ENCODE measurements at places on chromosomes 13 and 19.
A peak's percentile ranks its signal among the peaks of the same experiment; 100 is the strongest.

DNA sequence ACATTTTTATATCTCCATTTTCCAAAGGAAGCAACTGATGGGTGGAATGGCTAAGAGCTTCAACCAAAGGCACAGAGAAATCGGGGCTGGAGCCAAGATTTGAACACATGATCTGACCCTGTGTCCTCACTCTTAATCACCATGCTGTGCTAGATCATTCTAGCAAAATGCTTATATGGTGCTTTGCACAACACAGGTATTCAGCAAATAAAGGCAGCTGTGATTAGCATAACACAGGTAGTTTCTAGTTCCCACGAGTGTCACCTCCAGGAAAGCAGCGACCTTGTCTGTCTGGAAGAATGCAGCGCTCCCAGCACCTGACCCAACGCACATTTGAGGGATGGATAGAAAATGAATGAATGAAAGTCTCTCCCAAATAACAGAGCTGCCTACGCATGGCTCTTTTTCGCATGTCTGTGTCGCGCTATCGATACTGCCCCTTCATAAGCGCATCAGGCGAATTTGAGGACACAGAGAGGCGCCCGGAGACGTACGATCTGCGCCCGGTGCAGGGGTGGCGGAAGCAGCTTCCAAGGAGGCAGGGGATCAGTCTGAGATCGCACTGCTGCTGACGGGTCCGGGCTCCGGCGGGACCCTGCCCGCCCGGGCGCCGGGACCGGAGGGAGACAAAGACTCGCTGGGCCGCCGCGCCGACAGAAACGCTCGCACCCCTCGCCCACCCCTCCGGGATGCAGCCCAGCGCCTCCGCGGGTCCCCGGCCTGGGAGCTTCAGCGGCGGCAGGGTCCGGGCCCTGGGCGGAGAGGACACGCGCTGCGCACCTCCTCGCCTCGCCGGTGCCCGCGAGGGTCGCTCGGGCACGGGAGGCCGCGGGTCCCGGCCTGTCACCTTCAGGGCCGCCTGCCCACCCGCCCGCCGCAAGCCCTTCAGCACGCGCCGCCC, 609 bp downstream of the EPS15L1 start:
- DNase-seq, result no peak

DNA sequence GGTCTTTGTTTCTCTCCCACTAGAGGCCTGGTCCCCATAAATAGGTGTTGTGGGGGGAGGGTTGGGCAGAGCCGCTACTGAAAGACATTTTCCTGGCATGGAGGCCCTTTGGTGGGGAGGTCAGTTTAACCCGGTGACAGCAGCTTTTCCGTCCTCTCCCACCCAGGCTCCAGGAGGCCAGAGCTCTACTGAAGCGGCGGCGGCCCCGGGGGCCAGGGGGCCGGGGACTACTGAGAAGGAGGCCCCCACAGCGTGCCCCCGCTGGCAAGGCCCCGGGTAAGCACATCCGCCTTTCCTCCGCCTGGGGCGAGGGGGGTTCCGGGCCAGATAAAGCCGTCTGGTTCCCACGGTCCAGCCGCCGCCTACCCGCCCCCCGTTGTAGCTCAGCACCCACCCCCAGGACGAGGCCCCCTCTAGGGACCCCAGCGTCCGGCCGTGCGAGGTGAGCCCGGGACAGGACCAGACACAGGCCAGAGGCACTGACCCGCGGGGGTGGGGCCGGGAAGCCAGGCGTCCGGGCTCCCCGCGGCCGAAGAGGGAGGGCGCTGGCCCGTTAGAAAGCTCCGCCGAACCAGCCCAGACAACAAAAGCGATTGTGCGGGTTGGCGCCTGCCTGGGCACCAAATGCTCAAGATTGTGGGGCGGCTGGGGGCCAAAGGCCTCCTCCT, 1.1 kb upstream of the LTBP4 start:
- no peak for DNase-seq

GRCh38 chr13:27587095-27587746, 33.1 kb downstream of the LNX2 start:
- DNase-seq, result no peak

DNA sequence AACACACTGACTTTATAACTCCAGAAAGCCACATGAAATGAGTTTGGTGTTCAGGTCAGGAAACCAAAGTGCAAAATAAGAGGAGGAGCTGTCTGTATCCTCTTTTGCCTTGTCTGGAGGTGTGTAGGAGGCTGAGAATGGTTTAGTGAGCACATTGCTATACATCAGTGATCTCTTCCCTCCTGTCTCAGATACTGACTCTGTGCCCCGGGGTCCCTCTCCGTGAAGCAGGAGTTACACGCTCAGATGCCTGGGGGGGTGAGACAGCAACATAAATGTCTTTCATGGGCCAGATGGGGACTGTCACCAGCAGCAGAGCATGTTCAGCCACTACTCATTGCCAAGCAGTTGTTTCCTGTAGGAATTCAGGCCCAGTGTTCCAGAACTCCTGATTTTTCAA, 285.4 kb downstream of the ATP8A2 start:
- DNase-seq, result no peak

GRCh38 chr13:50365408-50366391, 350.5 kb downstream of the KCNRG start:
- no peak for DNase-seq

DNA sequence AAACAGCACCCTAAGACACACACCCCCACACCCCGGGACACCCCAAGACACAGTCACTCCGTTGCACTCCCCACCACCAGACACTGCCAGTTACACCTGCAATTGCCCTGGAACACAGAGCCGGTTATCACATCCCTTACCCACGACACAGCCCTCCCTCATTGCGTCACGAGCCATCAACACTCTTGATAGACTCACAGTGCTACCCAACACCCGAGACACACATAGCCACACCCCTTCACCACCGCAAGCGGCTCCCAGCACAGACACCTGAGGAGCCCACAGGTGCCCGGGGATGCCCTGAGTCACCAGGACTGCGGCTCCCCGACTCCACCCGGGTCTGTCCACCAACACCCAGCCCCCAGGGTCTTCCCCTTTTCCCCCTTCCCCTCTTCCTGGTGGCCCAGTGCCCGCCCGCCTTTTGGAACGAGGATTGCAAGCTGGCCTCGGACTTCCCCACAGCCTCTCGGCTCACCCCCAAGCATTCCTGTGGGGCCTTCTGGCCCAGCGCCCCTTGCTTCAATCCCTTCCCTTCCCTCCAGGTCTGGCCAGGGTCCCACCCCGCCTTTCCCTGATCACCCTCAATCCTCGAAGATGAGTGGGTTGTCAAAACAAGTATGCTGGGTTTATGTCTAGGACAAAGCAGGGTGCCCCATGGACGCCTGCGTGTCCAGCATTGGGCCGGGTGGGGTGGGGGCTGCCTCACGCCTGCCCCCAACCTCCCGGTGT, 1.7 kb upstream of the PTGER1 start:
- no peak for DNase-seq

DNA sequence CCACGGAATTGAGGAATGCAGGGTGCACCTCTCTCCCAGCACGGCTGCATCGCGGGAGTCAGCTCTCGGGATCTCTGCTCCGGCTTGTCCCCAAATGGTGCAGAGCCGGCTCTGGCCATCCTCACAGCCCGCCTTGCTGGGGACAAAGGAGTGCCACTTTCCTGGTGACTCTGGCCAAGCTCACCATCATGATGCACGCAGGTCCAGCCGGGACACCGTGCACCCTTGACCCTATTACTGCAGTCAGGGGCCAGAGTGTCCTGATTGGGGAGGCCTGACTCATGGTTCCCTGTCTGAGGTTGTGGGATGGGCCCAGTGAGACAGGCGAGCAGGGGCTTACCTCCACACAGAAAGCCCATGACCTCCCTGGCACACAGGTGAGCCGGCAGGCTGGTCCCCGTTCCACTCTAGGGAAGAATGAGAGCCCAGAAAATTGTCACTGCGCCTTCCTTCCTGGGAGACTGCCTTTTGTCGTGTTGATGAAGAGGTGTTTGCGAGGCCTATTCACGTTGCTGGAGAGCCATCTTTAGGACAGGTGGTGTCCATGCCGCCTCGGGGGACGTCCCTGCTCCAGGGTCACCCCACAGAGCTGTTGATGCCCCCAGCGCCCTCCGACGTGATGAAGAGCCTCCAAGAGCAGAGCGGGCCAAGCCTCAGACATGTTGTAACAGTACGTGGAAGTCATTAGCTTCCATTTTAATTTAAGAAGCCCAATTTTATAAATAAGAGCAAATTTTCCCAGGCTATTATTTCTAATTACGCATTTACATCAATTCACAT, 18.5 kb upstream of the VSTM2B start:
- peak; percentile 34 for DNase-seq

DNA sequence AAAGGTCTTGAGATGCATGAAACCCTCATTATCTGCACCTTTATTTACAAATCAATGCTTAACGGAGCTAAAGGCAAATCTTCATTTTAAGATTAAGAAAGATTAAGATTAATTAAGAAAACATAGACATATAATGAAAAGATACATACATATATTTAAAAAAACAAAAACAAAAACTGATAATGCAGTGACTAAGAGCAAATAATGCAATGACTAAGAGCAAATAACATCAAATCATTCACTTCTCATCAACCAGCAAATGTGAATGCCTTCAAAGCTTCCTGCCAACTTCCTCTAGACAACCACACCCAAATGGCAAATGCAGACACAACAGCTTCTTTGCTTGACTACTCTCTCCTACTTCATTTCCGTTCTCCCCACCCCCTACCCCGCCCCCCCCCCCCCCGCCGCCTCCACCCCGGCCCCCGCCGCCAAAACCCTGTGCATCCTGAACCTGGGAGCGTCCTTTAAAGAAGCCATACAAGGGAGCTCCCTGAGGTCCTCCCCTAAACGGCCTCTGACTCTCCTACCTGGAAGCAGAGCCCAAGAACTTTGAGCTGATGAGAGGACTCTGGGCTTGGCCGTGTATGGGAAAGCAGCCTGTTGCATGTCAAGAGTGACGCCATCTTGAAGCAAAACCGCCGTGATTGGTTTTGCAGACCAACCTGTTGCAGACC, 24.5 kb downstream of the TEX101 start:
- no peak for DNase-seq

GRCh38 chr13:80109303-80109702, 231.6 kb downstream of the SPRY2 start:
- no peak for DNase-seq

- DNase-seq, result peak; percentile 73
These were observed 22.3 kb upstream of the TFDP1 start for GRCh38 chr13:113562085-113562749.

DNA sequence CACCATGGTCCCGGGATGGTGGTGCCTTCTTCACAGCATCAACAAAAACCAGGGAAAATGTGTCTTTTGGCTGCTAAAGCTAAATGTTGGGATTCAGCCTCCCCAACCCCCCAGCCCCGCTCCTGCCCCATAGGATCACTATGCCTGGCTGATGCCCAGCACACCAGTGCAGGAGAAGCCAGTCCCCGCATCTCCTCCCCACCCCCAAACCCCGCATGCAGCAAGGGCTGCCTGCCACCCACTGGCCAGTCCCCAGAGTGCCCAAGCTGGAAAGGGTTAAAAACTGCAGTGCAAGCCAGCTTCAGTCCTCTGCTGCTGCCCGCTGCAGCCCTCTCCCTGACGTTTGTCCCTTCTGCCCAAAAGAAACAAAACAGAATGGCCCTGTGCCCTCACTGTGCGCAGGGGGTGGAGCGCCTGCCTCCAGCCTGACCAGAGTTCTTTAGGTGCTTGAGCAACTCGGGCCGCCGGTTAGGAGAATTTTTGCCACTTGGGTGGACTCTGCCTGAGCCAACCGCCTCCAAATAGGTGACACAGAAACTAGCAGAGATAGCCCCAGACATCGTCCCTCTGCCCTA, 3.7 kb downstream of the CALM3 start:
- DNase-seq, result no peak

GRCh38 chr13:46571189-46571908, 18.4 kb downstream of the LRCH1 start:
- no peak for DNase-seq

DNA sequence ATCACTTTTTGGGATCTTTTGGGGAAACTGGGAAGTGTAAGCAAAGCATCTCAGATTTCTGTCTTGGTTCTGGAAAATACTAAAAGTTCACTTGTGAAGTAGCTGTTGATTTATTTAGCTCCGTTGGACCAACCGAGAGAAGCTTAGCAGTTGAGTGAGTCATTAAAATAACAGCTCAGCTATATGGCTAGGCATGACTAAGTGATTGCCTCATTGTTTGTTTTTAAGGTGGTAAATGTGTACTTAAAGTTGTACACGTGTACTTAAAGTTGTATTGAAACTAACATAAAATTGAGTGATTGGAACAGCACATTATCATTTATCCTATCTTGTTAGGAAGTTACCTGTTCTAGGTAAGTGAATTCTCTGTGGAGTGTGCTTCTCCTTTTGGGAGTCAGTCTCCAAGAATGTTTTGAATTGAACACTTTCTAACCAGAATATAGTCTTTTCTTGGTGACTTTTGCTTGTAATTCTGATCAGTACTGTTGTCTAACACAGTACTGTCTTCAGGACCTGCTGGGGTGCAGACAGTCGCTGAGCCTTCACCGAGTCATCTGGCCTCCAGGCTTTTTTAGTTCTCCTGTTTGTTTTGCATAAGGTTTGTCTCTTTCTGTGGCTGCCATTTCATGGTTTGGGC, 2.9 kb upstream of the DCUN1D2 start:
- no peak for DNase-seq

GRCh38 chr13:66927562-66927961, 302.6 kb downstream of the PCDH9 start:
- no peak for DNase-seq

DNA sequence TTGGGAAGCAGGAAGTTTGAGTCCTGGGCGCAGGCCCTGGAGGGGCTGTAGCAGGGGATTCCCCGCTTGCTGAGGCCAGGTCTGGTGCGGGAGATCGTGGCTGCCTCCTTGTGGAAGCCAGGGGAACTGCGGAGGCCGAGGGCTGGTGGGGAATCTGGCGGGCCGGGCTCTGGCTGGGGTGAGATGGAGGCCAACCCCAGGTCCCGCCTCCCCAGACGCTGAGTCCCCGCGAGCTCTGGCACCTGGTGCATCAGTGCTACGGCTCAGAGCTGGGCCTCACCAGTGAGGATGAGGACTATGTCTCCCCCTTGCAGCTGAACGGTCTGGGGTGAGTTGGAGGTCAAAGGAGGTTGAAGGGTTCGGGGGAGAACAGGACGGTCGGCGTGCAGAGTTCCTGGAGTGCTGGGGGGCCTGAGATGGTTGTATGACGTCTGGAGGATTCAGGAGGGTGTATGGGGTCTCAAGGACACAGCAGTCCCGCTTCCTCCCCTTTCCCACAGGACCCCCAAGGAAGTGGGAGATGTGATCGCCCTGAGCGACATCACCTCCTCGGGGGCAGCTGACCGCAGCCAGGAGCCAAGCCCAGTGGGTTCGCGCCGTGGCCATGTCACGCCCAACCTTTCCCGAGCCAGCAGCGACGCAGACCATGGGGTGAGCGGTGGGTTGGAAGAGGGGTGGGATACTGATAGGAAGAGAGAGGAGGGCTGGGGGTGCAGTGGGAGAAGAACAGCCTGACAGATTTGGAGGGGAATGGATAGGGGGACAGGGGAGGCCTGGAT, 13.1 kb downstream of the GRAMD1A start:
- DNase-seq, result peak; percentile 50

DNA sequence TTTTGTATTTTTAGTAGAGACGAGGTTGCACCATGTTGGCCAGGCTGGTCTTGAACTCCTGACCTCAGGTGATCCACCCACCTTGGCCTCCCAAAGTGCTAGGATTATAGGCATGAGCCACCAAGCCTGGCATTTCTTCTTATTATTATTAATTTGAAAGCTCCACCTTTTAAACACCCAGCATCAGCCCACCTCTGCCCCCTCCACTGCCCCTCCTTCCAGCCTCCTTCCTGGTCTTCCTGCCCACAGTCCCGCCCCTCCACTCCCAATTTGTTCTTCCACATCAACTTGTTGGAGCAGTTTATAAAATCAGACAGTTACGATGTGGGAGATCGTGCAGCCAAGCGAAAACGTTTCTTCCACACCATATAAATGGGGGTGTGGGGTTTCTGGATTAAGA, 7.8 kb upstream of the CLIP3 start:
- DNase-seq, result no peak
